ENCODE measurements at places on chromosomes 2 and 18.

DNA sequence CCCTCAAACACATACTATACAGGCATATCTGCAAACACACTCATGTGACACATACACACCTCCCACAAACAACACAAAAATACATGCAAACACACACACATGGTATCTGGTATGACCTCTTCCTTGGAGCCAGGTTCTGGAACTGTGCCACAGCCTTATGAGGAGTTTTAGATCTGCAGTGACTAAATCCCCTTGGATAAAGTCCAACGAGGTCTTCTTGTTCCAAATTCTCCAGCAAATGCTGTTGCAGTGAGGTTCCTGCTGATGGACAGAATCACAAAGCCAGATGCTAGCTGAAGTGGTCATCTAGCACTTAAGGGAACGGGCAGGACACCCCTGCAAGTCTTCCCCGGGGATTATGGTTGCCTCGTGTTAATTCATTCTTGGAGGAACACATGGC is 54.5 kb upstream of the DAPL1 start:
- no peak for DNase-seq

- no peak for DNase-seq
Observed at GRCh38 chr2:68340226-68341061, 20.7 kb upstream of the CNRIP1 start.

DNA sequence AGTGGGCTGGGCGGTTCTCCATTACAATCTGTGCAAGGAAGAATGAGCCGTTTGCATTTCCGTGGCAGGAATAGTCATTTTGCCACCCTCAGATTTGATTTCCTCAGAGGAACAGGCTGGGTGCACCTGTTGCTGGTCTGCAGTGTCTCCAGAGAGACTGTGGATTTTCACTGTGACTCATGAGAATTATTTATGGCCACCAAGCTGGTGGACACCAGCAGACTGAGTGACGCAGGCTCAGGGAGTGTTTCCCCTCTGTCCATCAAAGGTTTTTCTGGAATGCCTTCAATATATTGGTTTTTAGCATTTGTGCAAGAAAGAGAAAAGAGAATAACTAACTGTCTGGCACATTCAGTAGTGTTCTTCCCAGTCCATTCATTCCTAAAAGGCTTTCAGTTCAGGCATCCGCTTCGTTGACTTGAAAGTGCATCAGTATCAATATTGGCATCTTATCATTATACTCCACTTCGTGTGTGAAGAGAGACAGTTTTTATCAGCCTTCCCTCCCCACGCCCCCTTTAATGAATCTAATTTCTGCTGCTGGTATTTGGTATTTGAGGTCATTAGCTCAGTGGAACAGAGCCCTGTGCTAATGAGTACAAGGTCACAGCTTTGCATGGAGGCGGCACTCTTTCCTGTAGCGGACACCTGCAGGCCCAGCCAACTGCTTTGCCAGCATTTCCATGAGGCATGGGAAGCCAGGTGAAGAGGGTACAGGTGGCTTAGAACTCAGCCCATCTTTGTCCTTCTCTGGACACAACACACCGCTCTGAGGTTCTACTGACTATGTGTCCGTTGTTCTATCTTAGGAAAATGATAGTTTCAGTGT is 39.9 kb downstream of the PRKCE start:
- DNase-seq = no peak

DNA sequence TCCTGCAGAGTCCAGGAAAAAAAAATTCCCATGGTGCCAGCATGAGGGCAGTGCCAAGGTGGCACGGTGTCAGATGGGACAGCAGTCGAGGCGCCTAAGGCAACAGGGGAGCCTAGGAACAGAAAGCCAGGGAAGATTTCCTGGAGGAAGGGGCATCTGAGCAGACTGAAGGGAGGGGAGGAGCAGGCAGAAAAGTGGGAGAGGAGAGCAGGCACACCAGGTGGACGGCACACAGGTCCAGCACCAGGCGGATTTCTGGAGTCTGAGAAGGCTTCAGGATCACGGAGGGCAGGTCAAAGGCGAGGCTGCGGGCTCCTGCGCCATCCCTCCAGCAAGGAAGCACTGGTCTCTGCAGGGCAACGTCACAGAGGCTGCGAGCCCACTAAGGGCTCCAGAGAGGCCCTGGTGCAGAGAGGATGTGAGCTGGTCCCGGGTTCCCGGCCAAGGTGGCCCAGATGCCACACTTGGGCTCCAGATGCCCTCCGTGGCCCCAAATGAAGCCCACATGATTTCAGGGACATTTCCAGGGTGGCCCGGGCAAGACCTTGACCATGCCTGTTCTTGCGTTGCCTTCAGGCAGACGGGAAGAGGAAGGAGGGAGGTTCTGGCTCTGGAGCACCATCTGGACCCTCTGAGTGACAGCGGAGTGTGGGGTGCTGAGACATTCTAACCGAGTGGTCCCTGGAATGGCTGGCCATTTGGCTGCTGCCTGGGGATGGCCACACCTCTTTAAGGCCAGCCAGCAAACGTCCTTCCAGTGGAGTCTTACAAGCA is 4.1 kb downstream of the HS6ST1 start:
- DNase-seq = no peak

GRCh38 chr2:219520079-219520478 is 5.8 kb downstream of the ASIC4 start:
- DNase-seq = no peak

DNA sequence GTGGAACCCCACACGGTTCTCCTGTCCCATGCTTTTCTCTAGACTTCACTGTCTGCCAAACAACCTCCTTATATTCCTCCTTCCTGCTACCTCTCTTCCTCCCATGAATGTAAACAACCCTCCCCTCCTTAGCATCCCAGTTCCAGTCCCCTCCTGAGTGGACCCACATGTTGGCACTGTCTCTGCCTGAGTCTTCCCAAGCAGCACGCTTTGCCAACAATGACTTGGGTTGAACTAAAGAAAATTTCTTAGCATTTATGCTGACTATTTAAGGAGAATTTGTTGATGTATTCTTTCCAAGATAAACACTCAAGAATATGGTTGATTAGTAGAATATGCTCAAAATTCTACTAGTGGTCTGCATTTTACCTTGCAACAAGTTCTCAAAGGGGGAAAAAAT is 338.0 kb downstream of the TNS1 start:
- DNase-seq = no peak

DNA sequence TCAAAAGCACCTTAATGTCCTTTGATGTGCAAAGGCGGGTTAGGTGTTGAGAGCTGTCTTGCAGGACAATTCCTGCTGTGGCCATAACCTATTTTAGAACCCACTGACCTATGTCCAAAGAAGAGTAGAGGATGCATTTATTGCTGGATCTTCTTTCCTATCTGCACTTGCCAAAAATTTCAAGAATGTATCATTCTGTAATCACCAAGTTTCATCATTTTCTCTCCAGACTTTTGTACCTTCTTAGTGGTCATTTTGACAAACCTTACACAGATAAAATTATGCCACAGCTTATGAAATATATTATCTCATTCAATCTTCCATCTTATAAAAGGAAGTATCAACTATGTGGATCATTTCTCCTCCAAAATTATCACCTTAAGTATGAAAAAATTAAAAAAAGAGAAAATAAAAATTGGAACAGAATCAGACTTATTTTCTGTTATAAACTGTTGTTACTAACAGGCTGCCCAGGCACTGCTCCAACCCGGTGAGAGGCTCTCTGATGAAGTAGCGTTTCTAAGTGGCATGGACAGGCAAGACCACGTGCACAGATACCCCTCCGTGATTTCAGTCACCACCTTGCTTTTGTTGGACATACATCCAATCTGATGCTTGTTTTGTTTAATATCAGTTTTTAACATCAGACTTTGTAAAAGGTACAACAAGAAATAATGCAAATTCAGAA is 559.9 kb upstream of the ID2 start:
- no peak for DNase-seq

DNA sequence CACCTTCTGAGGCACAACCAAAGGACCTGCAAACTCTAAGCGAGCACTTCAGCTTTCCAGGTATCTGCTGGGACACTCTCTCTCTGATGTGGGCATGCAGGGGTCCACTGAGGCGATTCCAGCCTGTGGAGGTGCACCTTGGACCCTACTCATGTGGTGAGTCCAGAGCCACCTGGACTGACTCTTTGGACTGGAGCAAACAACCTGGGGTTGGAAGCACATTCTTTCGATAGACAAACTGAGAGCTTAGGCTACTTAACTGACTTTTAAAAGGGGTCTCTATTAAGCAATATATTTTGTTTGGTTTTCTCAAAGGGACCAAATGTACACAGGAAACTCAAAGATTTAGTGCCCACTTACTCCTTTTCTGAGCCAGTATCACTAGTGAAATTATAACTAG is 51.6 kb downstream of the FRZB start:
- DNase-seq = no peak

DNA sequence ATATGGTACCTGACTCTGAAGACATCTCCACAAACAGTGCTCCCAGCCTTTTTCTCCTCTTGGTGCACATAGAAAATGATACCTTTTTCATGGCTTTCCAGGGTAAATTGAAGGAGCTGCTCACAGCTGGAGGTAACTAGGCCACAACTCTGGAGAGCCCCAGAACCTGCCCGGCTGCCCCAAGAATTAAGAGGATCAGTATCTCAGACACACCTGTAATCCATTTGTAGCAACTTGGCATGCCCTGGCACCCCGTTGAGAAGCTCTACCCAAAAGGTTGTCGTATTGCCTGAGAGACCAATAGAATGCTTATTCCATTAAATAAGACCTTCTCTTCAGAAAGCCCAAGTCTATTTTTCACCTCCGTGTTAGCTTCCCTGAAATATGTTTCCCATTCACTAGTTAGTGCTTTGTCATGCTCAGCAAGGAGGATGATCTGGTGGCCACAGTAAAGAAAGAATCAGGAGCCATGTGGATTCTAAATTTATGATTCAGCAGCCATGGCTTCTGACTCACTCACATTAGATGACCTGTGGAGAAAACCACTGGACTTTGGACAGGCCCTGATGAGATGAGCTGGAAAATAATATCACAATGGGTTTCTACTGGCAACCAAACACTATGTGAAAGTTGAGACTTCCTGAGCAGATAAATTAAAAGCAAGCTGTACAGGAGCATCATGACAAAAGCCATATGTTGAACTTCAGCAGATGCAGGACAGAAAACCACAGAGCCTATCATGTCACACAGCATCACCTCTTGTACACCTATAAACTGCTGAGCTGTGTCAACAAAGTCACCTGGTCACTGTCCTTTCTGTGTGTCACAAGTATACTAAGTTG is 253.3 kb upstream of the OSR1 start:
- no peak for DNase-seq

Data from NCI-H1930 (cell line).